NCI-H524 (cell line): ENCODE measurements at places on chromosomes 6 and 20.
A peak's percentile ranks its signal among the peaks of the same experiment; 100 is the strongest.

- no peak for DNase-seq
These were observed 217.6 kb downstream of the ZNF217 start for GRCh38 chr20:53376021-53376420.

DNA sequence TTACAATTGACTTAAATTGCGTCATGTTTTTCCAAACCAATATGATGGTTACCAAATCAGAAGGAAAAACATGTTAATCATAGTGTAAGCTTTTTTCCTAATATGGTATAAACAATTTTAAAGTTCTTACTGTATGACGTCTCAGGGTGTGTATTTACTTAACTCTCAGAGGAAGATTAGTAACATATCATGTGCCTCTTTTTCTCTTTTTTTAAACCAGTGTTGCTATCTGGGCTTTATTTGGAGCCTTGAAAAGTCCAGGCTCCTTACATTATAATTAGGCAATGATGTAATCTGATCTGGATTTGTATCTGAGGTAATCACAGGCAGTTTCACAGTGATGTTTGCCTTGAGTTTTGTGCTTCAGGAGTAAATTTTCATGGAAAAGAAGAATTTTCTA is 20.4 kb upstream of the RAB23 start:
- DNase-seq, result no peak

DNA sequence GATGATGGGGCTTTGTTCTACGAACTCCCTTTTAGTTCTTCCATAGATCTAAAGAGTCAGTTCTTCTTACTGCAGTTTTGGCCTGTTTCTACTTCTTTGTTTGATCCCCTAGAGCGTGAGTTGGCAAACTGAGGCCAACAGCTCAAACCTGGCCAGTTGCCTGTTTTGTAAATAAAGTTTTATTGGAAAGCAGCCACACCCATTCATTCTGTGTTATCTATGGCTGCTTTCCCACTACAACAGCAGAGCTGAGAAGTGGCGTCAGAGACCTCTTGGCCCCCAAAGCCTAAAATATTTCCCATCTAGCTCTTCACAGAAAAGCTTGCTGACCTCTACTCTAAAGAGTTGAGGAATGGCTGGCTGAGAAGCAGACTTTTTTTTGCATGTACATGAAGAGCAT is 52.2 kb downstream of the EYA2 start:
- DNase-seq, result no peak

GRCh38 chr6:43454696-43455530 is 435 bp downstream of the DLK2 start:
- peak; percentile 8 for DNase-seq

DNA sequence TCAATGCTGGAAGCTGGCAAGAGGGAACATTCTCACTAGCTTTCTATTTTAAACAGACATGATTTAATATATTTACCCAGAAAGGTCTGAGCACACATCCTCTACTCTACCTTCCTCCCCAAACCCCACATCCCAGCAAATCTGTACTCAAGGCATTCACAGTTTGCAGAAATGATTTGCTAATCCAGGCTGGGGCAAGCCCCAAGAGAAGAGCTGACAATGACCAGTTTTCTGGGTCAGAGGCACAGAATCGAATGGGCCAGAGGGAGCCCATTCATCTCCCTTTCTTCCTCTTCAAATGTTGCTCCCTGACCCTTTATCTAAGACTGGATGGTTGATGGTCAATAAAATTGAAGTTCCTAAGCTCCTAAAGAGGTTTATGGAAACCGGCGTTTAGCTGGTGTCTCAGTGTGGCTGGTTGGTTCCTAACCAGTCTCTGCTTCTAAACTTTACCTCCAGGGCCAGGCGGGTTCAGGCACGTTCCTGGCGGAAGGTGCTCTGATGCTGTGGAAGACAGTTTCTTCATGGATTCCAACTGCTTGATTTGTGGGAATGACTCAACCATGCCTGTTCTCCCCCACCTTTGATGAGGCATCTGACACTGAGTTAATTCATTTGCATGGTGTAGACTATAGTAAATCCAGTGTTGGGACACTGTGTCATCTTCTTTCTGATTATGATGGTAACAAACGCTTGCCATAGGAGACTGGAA is 96.4 kb upstream of the IYD start:
- DNase-seq, result no peak

GRCh38 chr6:7880718-7881107 is 29.9 kb downstream of the TXNDC5 start:
- no peak for DNase-seq

DNA sequence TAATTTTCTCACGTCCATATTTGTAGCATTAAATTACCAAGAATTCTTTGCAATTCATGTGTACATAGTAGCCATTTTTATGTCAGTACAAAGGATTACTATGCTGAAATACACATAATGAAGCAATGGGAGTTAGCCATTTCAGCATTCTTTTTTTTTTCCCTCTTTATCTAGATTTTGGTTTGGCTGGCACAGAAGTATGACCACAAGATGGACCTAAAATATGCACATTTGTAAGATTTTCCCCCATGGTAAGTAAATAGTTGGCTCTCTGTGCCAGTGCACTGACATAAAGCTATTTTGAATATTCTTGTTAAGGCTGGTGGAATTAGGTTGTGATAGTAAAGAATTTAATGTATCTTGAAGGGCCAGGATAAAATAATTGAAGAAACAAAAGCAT is 486.1 kb upstream of the BTBD3 start:
- DNase-seq, result no peak

DNA sequence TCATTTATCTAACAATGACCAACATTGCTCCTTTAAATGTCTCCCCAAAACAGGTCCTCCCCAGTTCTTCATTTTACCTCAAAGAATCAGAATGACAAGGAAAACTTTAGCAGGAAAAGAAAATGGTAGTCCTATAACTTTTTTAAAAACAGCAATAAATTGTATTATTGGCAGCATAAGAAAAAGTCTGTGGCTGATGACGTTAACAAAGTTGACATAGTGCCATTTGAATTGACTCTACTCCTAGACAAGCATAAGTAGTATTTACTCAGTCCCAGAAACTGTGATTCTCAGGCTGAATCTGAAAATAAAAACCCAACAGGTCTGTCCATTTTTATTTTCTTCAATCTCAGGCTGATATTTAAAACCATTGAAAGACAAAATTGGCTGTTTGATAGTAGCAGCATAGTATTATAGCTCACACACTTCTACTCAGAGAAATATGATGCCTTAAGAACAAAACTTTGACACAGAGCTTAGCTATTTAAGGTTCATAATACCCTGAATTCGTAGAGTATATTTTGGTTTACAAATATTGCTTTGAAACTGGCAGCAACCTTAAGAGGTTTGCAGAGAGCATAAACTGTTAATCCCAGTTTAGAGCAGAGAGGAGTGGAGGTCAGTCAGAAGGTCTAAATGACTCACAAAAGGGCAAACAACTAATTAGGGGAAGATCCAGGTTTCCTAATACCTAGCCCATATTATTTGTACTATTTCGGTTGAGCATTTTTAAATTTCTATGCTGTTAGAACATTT is 35.0 kb upstream of the TENT5A start:
- DNase-seq, result no peak

DNA sequence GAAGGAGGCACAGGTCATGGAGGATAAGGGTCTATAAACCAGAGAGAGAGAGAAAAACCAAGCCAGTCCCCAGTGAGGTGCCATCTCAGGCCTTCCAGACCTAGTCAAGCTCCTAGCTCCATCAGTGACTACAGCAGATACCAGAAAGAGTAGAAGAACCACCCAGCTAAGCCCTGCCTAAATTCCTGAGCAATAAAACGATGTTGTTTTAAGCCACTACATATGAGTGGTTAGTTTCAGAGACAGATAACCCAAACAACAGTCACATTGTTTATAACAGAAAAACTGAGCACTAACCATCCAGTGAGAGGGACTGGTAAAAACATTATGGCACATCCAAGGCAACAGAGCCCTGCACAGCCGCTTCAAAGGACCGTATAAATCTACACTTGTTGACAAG is 59.2 kb downstream of the BMP7 start:
- no peak for DNase-seq

GRCh38 chr6:124963416-124963785 is 1.2 kb downstream of the RNF217 start:
- DNase-seq, result peak; percentile 44

- peak; percentile 88 for DNase-seq
These were observed 104.5 kb downstream of the MKKS start for GRCh38 chr20:10329387-10330005.
